Stimulated activated CD4-positive, alpha-beta T cell treated with anti-CD3 and anti-CD28 coated beads, Interleukin-4, amount 100 ng/mL, for 1 hour (primary cell): ENCODE measurements at places on chromosomes 3 and 15.

DNA sequence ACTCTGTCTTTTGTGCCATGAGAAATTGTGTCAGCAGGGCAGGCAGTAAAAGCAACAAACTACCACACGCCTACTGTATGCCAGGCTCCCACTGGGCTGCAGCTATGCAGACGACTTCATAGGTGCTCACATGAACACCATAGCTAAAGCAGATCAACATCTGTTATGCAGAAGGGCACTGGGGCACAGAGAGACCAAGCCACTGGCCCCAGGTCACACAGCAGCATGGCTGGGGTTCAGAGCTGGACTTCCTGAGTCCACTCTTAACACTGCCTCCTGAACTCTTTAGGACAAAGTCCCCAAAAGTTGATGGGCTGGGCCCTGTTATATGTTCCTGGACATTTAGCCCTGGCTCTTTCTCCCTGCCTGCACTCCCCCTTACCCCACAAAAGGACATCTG lies 12.4 kb downstream of the TPRA1 start:
- no peak for DNase-seq

GRCh38 chr15:69529961-69530633 lies 77.5 kb downstream of the RPLP1 start:
- no peak for DNase-seq

DNA sequence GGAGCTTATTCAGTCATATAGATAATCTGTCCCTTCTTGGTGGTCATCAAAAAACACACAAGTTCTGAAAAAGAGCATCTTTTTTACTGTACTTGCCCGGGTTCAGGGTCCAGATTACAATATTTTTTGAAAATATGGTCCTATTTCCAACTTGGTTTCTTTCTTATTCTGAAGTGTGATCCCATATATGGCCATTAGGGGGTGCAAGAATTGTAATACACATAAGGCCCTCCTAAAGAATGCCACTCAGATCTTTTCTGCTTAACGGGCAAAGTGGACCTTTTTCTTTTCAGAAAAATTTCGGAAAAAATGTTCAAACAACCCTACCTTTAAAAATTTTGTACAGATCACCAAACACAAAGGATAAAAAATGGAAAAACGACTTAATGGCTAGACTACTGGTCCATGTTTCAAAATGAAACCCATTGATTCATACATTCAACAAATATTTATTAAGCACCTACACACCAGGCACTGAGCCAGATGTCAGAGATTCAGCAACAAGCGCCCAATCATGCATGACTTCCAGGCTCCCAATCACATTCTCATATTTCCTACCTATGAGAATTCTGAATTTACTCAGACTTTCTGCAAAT lies 102.0 kb upstream of the MYRIP start:
- no peak for DNase-seq

DNA sequence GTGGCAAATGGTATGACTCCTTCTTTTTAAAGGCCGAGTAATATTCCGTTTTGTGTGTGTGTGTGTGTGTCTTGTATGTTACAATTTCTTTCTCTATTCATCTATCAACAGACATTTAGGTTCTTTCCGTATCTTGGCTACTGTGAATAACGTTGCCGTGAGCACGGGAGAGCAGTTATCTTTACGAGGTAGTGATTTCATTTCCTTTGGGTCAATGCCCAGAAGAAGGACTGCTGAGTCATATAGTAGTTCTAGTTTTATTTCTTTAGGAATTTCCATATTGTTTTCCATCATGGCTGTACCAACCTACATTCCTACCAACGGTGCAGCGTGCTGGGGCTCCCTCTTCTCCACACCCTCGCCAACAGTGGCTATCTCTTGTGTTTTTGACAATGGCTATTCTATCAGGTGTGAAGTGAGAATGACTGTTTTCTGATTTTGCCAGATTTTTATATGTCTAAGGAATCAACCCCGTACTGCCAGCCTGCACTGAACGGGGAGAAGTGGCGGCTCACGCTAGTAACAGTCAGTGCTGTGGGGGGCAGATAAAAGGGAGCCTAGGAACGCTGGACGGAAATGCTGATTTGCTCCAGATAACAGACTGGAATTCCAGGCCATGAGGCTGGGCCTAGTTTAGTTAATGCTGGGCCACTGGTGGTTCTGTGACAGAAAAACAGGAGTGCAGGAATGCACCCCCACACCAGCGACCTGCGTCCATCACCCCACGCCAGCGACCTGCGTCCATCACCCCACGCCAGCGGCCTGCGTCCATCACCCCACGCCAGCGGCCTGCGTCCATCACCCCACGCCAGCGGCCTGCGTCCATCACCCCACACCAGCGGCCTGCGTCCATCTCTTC lies 168.1 kb downstream of the XXYLT1 start:
- no peak for DNase-seq

DNA sequence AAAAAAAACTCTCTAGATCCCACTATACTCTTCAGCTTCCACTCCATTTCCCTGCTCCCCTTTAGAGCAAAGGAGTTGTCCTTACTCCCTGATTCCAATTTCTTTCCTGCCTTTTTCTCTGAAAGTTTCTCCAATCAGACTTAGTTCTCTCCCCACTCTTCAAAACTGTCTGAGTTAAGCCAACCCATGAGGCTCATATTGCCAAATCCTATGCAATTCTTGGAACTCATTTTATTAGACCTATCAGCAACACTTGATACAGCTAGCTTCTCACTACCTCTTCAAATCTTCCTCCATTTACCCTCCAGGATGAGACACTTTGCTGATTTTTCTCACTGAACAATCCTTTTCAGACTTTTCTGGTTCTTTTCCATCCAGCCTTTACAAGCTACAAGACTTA lies 233.1 kb downstream of the THRB start:
- no peak for DNase-seq

GRCh38 chr15:91302588-91303439 lies 202.8 kb downstream of the SV2B start:
- DNase-seq: no peak
